ENCODE measurements at places on chromosomes 13 and 19.
A peak's percentile ranks its signal among the peaks of the same experiment; 100 is the strongest.

DNA sequence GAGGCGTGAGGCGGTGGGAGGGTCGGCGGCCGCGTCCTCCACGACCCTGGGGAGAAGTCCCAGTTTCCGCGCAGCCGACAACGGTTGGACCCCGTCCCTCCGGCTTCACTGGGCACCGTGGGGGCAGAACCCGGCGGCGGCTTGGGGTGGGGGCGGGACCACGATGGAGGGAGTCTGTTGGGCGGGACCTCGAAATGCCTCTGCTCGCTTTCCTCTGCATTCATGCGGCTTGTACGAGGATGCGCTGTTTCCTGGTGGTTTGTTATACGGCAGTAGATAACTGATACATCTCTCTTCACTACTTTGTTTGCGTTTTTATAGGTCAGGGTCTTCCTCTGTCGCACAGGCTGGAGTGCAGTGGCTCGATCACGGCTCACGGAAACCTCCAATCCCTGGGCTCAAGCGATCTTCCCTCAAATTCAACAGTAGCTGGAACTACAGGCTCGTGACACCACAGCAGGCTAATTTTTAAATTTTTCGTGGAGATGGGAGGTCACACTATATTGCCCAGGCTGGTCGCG, 24.6 kb upstream of the ZNF846 start:
- peak; percentile 18 for DNase-seq

DNA sequence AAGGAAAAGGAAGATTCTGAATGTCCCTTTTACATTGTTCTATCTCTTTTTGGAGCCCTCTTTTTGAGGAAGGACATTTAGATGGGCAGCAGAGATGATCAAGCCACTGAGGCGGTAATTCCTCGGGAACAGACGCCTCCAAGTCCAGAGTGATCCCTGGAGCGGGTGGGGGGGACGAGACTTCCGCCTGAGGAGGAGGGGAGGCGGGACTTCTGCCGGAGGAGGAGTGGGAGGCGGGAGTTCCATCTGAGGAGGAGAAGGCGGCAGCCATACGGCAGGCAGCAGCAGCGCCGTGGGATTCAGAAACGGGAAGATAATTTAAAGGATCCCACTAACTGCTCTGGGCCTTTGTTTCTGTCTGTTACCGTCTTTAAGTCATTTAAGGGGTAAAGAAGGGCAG, 37.6 kb upstream of the CD177 start:
- no peak for DNase-seq

GRCh38 chr19:46733690-46734292, 12.1 kb upstream of the FKRP start:
- no peak for DNase-seq

DNA sequence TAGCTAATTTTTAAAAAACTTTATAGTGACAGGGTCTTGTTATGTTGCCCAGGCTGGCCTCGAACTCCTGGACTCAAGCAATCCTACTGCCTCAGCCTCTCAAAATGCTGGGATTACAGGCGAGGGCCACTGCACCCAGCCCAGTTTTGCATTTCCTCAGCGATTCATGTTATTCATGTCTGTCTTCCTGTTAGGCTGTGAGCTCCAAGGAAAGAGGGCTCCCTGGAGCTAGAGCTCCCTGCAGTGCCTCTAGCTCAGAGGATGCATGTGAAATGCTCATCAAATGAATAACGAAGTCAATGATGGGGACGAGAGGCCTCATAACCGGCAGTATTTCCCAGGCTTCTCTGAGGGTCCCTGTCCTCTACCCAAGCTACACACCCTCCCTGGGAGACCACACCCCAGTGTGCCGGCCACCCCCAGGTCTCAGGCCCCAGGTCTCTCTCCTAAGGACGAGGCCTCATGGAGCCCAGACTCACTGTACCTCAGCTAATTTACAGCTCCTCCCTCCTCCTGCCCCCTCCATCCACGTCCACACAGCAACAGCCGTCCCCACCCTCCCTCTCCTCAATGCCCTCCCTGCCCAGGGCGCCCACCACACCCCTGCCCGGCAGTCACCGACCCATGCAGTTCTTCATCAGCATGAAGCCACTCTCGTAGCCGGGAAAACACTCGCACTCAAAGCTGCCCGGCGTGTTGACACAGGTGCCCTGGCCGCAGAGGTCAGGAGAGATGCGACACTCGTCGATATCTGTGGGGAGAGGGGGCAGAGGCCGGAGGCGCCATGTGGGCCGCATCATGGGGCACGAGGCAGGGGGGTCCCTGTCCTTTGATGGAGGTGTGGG, 28.5 kb downstream of the FBN3 start:
- no peak for DNase-seq
